Caudate nucleus (tissue), 63 donors: ENCODE measurements at places on chromosomes 3 and 15.

- no peak for DNase-seq
Measured at GRCh38 chr3:162302983-162303624, 806.5 kb downstream of the OTOL1 start.

DNA sequence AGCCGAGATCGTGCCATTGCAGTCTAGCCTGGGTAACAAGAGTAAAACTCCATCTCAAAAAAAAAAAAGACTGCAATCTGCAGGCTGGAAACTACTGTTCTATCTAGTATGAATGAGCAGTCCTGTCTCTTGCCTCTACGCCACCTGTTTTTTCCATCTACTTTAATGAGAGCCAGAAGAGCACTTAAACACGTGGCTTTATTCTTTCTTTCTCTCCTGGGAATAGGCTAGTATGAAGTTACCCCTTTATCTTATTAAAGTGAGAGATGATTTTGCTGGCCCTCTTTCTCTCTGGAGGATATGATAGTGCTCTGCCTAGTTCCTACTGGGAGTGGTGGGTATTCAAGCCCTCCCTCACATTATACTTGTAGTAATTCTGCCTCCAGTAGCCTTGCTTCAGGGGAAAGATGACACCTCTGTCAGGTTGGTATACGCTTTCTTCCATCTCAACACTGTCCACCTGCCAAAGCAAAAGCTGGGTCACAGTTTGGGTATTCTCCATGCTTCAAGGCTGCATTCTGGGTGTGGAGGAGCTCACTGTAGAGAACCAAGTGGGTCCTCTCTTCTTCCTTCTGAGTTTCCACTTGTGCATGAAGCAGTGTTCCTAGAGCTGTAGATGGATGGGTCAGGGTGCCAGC lies 17.8 kb downstream of the MAPKBP1 start:
- no peak for DNase-seq

DNA sequence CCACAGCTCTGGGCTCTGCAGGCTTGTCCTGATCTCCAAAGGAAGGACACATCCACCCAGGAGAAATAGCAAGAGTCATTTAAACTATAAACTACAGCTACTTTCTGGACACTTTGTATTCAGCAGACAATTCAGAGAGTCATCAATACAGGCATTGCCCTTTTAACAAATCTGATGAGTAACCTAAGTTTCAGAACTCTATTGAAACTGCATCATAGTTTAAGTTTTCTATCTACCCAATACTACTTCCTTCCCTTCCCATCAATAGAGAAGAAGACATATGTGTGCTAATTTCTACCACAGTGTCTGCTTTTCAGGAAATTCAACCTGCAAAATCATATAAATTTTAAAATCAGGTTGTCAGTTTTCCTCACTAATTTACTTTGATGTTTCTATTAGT lies 736.5 kb downstream of the IGSF11 start:
- DNase-seq: no peak

GRCh38 chr3:33722626-33723370 lies 4.7 kb upstream of the CLASP2 start:
- DNase-seq: no peak

DNA sequence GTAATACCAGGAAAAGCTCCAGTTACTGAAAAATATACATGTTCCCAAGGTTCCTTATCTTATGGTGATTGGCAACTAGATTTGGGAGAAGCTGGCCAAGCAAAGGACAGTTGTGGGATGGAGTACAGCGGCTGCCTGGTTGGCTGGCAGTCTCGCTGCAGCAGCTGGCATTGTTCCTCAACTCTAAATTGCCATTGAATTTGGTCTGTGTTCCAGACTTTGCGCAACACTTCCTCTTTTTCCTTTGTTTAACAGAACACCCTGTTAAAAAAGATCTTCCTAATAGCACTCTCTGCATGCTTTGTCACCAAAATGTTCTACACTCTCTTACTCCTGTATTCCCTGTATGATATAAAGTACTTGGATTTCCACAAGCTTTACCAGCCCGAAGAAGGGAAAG lies 420.6 kb upstream of the RBMS3 start:
- no peak for DNase-seq
